Prostate gland (tissue), 2 donors: ENCODE measurements at places on chromosomes 3 and 15.

DNA sequence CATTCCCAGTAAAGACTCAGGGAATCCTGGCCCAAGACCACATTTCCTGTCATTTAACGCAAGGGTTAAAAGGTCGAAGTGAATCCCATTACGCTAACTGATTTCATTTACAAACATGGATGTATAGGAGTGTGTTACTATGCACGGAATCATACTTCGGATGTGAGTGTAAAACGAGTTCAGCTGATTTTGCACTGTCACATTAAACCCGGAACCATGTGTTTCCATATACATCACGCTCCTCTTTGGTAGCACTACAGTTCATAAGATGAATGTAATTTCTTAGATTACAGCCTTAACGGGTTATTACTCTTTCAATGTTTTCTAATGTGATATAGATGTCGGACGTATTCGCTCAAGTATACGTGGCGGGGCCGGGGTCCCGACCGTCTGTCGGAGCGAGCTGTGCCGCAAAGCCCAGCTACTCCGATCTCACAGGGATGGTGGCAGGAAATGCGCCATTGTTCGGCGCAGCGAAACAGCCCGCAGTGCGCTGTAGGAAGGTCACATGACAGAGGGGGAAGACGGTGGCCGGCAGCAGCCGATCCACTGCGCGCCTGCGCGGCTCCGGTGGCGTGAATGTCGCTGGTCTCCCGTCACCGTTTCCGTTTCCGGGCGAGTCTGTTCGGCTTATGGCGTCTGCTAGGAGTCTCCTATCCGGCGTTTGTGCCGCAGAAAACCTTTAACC lies 97.3 kb downstream of the NPAP1 start:
- peak; percentile 54 for DNase-seq

GRCh38 chr3:104907507-104907906 lies 459.2 kb upstream of the ALCAM start:
- DNase-seq = no peak

DNA sequence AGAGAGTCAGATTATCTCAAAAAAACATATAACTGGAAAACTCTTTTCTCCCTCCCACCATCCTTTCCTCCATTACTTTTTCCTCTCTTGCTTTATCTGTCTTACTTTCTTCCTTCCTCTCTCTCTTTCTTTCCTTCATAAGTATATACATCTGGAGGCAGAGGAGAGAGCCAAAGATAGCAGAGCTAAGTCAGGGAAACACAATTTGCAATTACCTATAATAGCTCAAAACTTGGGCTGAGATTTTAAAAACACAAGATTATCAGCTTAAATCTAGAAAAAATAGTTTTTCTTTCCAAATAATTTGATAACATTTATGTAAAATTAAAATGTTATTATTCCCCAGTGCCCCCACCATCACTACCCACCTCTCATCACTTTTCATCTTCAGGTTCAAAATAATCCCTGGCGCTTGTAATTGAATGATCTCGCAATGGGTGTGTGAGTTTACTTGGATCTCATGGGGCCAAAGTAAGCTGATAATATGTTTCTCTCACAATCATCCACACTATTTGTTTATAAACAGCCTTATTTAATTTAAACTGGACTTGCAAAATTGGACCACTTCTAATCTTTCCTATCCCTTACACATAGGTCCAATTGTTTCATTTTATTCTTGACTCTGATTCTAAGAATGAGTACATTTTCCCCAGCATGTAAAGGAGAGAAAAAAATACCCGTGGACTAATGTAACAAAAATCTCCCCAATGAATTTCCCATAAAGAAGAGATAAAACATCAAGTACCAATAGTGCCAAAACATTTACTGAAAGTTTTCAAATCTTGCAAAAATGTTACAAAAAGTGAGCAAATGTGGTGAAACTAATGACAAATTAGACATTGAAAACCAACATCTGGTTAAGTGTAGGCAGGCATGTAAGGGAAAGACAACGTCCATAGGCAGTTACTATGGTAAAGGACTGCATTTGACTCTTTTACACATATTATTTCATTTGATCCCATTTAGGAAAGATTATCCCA lies 236.9 kb downstream of the DTWD1 start:
- DNase-seq = no peak

DNA sequence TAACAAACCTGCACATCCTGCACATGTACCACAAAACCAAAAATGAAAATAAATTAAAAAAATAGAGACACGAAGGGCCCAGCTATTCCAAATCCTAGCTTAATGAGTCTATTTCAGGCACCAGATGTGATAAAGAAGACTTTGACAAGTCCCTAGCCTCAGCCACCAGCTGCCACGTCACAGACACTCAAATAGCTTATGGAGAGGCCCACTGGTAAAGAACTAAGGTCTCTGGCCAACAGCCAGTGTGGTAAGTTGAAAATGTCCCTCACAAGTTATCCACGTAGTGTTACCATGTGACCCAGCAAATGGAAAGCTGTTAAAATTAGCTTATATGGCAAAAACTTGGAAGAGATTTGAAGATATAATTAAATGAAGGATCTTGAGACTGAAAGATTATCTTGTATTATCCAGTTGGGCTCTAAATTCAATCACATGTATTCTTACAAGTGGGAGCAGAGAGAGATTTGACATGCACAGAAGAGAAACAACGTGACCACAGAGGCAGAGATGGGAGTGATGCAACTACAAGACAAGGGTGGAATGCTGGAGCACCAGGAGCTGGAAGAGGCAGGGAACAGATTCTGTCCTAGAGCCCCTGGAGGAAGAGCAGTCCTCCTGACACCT lies 10.9 kb downstream of the ACSBG1 start:
- DNase-seq = no peak

DNA sequence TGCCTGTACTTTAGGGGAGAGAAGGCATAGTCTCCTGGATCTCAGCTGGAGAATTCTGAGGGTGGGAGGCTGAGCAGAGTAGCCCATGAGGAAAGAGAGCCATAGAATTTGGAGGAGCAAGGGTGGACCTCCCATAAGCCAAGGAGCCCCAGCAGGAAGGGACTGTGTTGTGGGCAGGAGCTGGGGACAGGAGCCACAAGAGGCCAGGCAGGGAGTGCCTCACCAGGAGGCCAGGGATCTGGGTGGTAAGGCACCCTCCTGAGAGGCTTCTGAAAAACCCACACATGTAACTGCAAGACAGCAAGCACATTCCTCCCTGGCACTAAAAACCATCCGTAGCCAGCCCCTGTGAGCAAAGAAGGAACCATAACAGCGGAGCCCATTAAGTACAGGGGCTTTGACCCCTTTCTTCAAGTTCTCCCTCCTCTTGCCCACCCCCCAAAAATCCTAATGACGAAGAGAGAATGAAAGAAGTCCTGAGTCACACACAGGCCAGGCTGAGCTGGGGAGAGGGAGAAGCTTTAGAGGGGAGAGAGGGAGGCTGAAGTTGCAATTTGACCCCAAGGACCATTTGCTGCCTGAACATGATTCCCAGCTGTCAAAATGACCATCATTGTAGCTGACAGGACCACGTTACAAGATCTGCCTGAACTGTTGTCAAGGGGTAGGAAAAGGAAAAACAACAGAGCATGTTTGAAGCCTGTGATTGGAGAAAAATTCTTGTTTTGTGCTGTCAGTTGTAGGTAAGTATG lies 82.6 kb downstream of the TRIM42 start:
- no peak for DNase-seq

DNA sequence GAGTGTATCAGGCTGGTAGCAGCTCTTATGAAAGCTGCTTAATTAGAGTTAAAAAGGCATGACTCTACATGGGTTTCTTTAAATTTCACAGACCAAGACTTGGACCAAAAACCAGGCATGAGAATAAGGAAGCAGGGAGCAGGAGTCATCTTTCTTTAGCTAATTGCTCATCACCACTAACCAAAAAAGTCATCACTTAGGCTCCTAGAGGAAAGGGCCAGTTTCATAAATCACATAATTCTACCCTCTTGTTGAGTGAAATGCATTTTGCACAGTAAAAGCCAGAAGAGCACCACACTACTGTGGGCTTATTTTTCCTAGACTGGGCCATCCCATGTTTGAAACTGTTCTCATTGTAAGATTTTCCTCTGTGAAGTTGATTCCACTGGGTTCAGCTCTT lies 175.6 kb downstream of the GREM1 start:
- DNase-seq = no peak
